ENCODE measurements at places on chromosomes 16 and 17.

- no peak for DNase-seq
These were observed 443 bp downstream of the CSNK2A2 start for GRCh38 chr16:58197314-58198012.

- no peak for DNase-seq
These were observed 4.1 kb downstream of the PAM16 start for GRCh38 chr16:4347010-4347409.

- no peak for DNase-seq
These were observed 14.1 kb upstream of the YWHAE start for GRCh38 chr17:1414001-1414574.

DNA sequence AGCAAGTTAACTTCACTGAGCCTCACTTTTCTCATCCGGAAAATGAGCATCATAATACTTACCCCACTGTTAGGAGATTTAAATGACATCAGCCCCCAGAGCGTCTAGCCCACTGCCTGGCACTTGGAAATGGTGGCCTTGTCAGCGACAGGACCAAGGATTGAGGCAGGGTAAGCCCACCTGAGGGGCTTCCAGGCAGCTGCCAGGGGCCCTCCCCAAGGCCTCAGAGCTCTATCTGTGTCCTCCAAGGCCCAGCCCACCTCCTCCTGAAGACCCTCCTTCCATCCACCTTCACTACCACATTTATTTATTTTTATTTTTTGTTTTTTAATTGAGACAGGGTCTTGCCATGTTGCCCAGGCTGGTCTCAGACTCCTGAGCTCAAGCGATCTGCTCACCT is 13.8 kb downstream of the PITPNM3 start:
- DNase-seq = no peak

GRCh38 chr17:76781056-76781982 is 43.4 kb downstream of the MFSD11 start:
- DNase-seq = no peak

GRCh38 chr17:73436954-73437353 is 125.2 kb upstream of the CDC42EP4 start:
- DNase-seq = no peak

DNA sequence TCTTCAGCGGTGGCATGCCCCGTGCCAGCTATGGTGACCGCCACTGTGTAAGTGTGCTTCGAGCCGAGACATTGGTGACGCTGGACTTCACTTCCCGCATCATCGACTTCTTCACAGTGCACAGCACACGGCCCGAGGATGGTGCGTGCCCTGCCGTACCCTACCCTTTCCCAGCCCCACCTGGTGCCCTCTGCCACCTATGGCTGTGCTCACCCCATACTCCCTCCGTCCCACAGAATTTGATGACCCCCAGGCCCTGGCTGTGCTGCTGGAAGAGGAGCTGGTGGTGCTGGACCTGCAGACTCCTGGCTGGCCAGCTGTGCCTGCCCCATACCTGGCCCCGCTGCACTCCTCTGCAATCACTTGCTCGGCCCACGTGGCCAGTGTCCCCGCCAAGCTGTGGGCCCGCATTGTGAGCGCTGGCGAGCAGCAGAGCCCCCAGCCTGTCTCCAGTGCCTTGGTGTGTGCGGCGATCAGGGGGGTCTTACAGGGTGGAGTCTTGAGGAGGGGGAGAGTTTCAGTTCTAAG is 9.5 kb downstream of the LLGL1 start:
- DNase-seq = no peak

DNA sequence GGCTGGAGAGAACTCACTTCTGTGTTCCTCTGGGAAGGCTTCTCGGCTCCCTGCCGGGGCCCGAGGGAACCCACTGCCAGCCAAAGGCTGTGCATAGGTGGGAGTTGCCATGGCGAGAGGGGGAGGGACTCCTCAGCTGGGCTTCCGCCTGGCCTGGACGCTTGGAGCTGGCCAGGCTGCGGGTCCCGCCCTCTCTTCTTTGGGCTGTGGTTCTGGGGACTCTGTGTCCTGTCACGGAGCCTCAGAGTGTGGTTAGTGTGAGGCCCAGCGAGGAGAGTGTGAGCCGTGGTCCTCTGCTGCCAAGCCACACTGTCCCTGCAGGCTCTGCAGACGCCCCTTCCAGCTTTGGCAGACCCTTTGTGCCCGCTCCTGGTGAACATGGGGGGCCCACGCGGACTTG is 123.1 kb downstream of the OR1D5 start:
- no peak for DNase-seq

- no peak for DNase-seq
These were observed 115.2 kb downstream of the IRX5 start for GRCh38 chr16:55045756-55046460.

DNA sequence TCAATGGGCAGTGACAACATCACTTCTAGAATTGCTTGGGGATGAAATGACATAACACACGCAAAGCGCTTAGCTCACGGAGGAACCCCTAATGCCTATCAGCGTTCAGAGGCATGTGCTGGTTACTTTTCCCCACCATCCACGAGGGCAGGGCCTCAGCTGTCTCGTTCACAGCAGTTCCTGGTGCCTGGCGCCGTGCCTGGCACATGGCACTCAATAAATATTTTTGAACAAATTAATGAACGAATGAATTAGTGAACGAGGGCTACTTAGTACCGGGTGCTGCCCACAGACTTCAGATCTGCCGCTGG is 14.1 kb upstream of the CIBAR2 start:
- no peak for DNase-seq

GRCh38 chr17:41160648-41161047 is at the start of gene KRTAP4-4:
Gene KRTAP4-4 (minus strand): TSS chr17:41160748. CDS start chr17:41160691, 57 bp downstream.
- DNase-seq = no peak

DNA sequence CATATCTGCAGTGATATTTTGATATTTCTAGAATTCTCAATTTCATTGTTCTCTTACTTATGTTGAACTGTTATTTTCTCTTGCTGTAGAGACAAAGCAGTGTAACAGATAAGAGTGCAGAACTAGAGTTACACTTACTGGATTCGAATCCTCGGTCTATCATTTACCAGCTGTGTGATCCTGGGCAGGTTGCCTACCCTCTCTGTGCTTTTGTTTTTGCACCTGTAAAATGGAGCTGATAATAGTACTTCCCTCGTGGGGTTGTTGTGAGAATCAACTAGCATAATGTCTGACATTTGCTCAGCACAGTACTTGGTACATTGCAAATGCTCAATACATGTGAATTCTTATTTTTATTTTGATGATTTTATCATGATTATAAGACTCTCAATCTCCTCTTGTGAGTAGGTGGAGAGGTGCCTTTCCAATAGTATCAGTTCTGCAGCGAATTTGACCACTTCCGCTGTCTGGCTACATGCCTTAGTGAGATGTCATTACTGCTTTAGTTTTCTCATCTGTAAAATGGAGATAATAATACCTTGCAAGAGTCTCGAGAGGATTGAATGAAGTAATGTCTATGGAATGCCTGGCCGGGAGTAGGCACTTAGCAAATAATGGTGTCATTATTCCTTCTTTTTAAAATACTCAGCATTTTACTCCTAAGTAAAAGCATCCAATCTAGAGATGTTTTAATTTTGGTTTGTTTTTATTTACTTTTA is 312.2 kb upstream of the MAF start:
- no peak for DNase-seq

- DNase-seq = no peak
These were observed 7.3 kb downstream of the MSLN start for GRCh38 chr16:767743-768235.

DNA sequence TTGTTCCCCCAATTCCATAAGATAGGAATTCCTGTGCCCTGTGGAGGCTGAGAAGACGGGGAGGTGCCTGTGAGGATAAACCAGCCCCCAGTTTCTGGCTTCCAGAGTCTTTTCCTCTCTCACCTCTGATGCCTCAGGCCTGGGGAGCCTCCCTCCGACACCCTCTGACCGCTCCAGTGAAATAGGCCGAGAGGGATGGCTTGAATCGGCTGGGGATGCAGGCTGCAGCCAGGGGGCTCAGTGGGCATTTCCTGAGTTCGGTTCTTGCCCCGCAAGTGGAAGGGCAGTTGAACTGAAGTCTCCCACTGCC is 339.4 kb downstream of the SEC14L1 start:
- no peak for DNase-seq

DNA sequence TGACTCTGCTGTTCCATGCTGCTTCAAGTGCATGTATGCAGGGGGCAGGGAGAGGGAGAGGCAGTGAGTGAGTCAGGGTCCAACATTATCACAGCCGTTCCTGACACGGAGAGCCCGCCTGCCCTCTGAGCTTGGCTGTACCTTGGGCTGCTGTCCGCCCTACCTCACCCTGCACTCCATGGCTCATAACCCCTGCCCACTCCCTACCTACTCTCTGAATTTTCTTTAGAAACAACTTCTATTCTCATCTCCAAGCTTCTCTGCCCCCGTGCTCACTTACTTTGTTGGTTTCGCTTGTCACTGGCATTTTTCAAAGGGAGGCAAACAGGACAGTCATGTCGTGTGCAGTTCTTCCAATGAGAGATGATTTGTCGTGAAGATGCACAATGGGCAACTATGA is 74.4 kb upstream of the TRAP1 start:
- DNase-seq = no peak

DNA sequence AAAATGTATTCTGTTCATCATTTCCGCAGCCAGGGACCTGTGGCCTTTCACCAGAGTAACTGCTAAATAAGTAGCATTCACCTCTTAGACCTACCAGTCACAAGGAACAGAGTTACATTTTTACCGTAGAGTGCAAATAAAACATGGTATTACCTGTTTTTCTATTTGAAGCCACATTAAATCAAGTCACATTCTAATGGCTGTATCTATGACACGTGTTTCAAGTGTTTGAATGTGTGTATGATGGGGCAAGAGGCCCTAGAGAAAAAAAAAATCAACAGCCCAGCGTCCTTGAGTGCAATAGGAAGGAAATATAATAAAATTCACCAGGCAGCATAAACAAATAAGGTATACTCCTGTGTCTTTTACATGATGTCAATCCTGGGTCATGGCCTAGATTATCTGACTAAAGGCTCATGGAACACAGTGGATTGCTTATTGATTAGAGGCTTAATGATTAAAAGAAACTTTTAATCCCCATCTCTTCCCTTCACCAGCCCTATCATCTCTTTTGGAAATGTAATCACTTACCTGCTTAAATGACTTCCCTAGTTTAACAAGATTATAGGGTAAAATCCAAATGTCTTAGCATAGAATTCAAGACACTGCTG is 168.7 kb upstream of the CDH5 start:
- no peak for DNase-seq

GRCh38 chr17:50800196-50800700 is 32.9 kb upstream of the ANKRD40CL start:
- DNase-seq = no peak

DNA sequence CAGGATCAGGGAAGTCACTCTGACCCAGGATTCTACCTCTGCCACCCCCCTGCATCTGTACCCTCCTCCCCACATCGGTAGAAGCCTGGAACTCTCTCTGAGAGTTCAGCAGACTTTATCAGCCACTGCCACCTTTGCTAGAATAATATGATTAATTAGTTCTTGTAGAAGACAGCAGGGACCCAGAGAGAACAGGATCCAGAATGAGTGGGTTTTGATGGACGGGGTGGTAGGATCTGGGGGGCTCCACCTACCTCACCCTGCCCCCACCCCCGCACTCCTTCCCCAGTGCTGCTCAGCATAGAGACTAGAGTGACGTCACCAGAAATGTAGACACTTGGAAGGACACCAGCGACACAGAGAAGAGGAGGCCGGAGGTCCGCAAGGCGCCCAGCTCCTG is 33.5 kb downstream of the ABCC6 start:
- DNase-seq = no peak

DNA sequence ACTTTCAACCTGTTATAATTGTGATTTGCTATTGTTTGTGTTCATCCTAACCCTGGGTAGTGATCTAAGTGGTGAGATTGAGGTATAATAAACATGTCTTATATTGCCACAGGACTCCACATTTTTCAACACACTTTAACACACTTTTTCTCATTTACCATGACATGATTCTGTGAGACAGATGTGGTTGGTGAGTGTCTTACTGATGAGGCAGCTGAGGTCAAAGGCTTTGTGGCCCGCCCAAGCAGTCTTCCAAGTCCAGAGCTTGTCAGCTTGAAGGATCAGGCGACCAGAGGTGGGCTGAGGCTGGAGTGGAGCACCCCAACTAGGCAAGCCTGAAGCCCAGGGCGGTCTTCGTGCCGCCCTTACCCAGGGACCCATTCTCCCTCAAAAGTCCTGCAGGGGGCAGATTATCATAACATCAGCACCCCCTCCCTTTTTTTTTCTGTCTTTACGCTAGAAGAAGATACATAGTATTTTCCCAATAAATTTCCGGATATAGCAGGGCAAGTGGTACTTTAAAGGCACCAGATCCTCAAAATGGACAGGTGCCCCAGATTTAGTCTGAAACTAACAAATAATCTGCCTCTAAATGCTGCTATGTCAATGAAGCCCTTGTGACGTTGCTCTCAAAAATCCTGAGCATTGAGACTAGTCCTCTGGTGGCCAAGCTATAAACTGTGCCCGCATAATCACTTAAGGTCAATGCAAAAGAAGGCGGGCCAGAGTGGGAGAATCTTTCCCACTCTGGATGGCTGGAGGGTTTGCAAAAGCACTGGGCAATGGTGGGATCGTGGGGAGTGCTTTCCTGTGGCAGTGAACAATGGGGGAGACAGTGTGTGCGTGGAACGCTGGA is 21.1 kb downstream of the KCTD19 start:
- no peak for DNase-seq

GRCh38 chr17:78132084-78132676 is 1.6 kb downstream of the TMC8 start:
- peak; percentile 82 for DNase-seq

GRCh38 chr16:85453194-85453678 is 159.9 kb upstream of the GSE1 start:
- DNase-seq = no peak

DNA sequence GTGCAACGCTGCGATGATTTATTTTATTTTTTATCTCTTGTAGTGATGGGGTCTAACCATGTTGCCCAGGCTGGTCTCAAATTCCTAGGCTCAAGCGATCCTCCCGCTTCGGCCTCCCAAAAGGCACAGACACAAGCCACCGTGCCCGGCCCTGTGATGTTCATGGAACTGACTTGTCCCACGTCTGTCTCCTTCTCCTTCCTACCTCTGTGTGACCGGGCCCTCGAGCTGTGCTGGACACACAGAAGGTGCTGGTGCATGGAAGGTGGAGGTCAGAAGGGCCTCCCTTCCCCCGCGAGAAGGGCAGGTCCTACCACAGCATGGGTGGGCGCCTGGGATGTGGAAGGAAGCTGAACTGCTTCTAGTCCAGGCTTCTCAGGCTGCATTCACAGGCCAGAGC is 88.0 kb downstream of the SEC14L1 start:
- DNase-seq = no peak

GRCh38 chr16:22322741-22323140 is 25.5 kb downstream of the POLR3E start:
- no peak for DNase-seq

GRCh38 chr17:78294776-78295175 is 63.3 kb downstream of the TMEM235 start:
- no peak for DNase-seq

GRCh38 chr17:1890758-1891450 is 61.1 kb downstream of the RPA1 start:
- no peak for DNase-seq

GRCh38 chr16:72458035-72458434 is 286.1 kb upstream of the PMFBP1 start:
- DNase-seq = no peak

Data from activated naive CD8-positive, alpha-beta T cell treated with anti-CD3 and anti-CD28 coated beads, Interleukin-2, amount 50 U/mL, for 24 hours (primary cell).